ENCODE measurements at places on chromosomes 16 and 17.

DNA sequence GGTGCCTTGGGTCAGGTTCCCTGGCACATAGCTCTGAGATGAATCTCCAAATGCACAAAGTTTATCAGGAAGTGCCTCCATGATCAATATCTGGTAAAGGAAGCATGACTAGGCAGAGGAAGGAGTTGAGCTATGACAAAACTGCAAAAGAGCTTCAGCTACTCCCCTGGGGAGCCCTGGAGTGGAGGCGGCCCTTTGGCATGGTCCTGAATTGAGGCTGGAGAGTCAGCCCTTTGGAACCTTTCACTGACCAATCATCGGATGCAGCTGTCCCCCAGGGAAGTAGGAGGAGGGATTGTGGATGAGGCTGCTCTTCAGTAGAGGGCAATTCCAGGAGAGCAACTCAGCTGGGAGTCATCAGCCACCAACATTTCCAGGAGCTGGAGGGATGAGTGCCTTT, 46.1 kb upstream of the NLRP1 start:
- DNase-seq = no peak

DNA sequence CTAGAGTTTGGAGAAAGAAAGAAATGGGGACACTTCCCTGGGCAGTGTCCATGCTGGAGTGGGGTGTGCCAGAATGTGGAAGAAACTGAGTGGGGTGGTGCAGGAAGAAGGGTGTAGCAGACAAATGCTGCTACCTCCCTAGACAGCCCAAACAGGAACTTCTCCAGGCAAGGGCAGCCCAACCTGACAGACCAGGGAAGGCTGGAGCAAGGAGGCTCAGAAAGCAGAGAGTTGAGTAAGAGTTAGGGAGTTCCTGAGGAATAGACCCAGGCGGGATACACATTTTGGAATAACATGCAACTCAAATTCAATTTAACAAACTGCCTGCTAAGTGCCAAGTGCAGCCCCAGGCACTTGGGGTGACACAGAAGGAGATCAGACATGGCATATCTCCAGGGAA, 1.0 kb upstream of the MYO18A start:
- DNase-seq = no peak

DNA sequence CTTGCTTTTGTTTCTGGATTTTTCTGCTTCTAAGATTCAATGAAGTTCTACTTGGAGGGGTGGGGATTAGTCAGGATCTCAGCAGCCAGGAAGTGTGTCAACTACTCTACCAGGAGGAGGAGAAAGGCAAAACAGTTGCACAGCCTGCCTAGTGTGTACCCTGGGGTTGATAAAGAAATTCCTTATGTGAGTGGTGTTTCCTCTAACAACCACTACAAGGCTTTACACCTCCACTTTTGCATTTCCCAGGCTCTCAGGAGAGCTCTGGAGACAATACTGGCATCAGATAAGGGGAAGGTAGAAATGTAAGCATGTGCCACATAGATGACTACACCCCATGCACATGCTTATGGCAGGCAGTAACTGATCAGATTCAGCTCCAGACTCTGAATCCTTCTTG, 174.6 kb downstream of the TOX3 start:
- no peak for DNase-seq

- no peak for DNase-seq
These were observed 14.1 kb downstream of the UTS2R start for GRCh38 chr17:82385559-82386254.

DNA sequence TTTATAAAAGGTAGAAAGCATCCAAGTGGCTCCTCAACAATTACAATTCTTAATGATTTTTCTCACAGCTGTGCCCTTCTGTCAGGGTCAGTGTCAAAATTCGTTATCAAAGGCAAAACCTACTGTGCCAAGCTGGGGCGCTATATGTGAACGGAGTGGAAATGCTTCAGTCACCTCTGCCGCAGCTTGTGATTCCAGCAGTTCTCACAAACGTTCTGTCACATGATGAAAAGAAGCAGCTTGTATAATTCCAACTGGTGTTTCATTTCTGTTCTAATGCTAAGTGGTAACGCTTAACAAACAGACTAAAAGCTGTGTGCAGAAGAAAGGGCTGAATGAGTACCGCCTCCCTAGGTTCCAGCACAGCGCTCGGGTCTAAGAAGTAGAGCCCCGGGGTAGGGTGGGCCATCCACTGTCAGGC, 14.2 kb downstream of the PLD6 start:
- no peak for DNase-seq

- DNase-seq = no peak
These were observed 259.0 kb downstream of the XYLT1 start for GRCh38 chr16:17211797-17212196.

GRCh38 chr17:69056179-69056823, 4.4 kb downstream of the ABCA9 start:
- no peak for DNase-seq

- no peak for DNase-seq
These were observed 458 bp downstream of the ENKD1 start for GRCh38 chr16:67666032-67666551.

- DNase-seq = no peak
These were observed 5.0 kb downstream of the SCARF1 start for GRCh38 chr17:1640329-1641064.

GRCh38 chr17:76243826-76244679, 3.8 kb upstream of the RNF157 start:
- no peak for DNase-seq

DNA sequence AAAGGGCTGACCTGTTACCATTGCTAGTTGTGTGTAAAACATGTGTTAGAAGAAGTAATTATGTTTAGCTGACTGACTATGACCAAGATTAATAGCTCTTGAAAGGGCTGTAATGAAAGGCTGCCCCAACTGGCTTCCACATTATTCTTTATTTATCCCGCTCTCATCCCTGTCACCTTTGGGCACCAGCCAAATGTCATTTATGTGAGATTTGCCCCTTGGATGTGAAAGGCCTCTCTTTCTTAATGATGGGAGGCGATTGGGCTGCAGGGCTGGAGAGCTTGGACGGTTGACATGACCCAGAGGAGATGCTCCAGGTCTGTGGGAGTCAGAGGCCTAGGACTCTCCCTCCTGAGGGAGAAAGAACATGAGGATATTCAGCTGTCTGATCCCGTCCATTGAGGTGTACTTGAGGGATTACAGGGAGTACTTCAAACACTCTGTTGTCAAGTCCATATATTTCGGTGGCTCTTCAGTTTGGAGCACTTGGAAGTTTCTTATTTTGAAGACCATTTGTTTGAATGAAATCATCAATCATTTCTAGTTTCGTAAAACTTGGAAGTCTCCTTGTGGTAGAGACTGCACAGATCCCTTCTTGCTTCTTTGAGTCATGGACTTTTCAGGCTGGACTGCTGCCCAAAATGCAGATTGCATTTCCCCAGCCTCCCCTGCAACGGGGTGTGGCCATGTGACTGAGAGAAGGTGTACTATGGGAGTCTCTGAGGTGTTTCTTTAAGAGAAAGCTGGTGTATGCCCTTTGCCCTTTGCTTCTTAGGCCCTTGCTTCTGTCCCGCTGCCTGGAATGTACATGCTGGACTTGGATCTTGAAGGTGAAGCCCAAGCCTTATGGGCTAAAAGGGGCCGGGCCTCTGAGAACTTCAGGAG, 51.3 kb downstream of the FTO start:
- no peak for DNase-seq

DNA sequence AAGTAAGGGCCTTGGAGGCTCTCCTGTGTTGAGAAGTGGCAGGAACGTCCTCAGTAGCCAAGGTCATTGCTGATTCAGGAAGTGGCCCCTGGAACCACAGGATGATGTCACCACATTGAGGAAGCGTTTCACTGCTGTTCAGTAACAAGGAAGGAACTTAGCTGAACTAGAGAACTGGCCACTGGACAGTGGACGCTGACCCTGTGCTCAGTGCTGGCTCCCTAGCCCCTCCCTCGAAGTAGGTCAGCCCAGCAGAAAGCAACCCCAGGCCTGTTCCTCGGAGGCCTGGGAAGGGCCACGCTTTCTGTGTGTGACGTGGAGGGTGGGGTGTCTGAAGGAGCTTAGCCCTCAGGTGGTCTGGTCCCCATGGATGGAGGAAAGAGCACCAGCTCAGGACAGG, 58.3 kb downstream of the B9D1 start:
- no peak for DNase-seq

- no peak for DNase-seq
These were observed 1.0 kb downstream of the BCL7C start for GRCh38 chr16:30892670-30893416.

- DNase-seq = no peak
These were observed 26.7 kb downstream of the DNASE1 start for GRCh38 chr16:3681206-3681605.

- no peak for DNase-seq
These were observed 10.3 kb downstream of the STARD3 start for GRCh38 chr17:39647256-39647655.

- DNase-seq = no peak
These were observed 44.3 kb downstream of the FZD2 start for GRCh38 chr17:44601539-44601938.

GRCh38 chr16:73845238-73846006, 451.2 kb upstream of the PSMD7 start:
- no peak for DNase-seq

DNA sequence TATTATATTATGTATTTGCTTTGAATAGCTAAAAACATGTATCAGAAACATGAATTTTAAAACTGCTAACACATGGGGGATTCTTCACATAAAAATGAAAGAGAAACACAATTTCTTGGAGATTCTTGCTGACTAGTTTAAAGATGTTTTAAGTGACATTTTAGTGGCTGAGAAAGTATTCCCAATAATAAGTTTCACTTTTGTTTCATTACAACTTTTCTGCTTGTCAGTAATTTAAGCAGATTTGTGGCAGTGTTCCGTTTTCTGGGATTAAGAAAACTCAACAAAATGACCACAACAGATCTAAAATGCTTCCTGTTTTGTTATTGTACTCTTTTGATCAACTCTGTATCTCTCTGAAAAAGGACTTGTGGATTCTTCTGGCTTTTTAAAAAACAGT, 75.9 kb downstream of the NLK start:
- DNase-seq = no peak

GRCh38 chr17:49898366-49899190, 50.7 kb upstream of the TAC4 start:
- no peak for DNase-seq

DNA sequence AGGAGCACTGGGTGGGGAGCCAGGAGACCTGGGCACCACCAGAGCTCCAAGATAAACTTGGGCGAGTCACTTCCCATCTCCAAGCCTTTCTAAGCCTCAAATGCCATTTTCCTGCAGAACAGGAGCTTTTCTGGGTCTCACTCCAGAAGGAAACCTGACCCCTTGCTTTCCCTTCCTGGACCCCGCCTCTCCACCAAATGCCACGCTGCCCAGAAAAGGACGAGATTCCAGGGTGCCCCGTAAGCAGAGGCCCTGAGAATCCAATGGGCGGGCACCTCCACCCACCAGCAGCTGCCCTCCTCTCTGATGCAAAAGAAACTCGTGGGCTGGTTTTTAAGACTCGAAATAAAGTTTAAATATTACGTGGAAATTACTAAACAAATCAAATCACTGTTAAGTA, 31.3 kb downstream of the ZNF423 start:
- no peak for DNase-seq

DNA sequence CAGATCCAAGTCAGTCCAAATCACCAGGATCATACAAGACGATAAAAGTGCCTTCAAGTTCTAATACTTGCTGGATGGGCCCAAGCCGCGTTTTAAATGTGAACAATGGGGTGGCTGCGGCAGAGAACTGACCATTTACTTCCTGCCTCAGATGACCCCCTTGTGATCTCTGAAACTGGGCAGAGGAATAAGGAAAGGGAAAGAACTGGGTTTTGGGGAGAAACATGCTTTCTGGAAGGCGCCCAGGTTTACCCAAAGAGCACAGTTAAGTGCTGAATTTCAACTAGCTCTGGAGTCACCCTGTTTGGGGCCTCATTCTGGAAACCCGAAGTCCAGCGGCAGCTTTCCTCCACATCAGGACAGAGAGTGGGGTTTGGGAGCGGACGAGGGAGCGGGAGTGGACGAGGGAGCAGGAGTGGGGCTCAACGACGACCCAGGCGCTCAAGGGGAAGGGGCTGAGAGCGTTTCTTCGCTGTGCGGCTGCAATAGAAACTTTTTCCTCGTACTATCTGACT, 1.6 kb downstream of the FAM20A start:
- DNase-seq = no peak

- DNase-seq = no peak
These were observed 33.8 kb upstream of the CMIP start for GRCh38 chr16:81410643-81411293.

- DNase-seq = peak; percentile 42
These were observed 5.3 kb downstream of the DOC2A start for GRCh38 chr16:30005341-30006094.

GRCh38 chr16:2178321-2179106, 17.9 kb downstream of the CASKIN1 start:
- no peak for DNase-seq

GRCh38 chr16:86517652-86518258, 7.4 kb downstream of the FOXF1 start:
- DNase-seq = peak; percentile 9

DNA sequence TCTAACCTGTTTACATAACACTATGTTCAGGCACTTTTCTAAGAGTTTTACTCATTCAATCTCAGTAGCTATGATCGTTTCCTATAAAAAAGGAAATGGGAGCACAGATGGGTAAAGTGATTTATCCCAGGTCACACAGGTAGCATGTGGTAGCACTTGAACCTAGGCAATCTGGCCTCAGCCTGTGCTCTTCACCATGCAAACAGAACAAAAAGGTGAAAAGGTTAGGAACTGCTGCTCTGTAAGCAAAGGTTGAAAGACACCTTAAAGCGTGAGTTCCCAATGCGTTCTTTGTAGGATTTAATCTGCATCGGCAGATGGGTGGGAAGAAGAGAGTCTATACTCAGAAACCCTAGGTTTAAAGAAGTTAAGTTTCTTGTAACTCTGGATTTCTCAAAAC, 14.9 kb upstream of the KLHL11 start:
- DNase-seq = no peak

GRCh38 chr16:24049113-24049512, 207.0 kb upstream of the CACNG3 start:
- DNase-seq = no peak

DNA sequence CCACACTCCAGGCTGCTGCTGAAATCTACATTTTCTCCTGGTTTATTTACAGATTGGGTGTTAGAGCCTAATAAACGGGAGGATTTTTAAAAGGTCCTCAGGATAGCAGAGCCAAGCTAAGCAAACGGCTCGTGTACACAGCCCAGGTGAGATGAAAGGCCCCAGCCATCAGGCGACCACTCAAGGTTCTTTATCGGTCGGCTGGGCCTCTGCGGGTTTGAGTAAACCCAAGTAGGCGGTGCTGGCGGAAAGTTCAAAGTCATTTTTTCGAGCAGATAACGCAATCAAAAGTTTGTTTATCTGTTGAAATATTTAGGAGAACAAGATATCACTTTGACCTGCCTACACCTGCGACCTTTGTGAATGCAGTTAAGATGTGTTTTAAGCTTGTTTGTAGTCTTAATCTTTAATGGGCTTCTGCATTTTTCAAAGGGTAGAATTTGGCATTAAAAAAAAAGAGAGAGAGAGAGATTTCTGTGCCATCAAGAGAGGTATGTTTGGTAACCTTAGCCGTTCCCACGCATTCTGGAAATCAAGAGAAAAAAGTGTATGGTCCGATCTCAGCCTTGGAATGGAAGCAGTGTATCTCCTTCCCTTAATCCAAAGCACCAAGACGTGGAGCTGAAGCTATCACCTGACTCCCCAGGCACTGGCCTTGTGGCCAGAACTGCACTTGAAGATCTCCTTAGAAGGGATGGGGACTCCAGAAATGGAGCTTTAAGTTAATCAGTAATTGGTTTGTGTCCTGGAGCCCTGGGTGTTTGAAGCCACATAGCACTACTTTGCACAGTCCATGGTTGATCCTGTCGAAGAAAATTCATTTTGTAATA, 301.7 kb upstream of the IRX5 start:
- no peak for DNase-seq

- no peak for DNase-seq
These were observed 607 bp upstream of the NCOR1 start for GRCh38 chr17:16215965-16216316.
